ENCODE measurements at places on chromosomes 5 and 9.

GRCh38 chr9:27383524-27383923, 86.6 kb upstream of the EQTN start:
- DNase-seq = no peak

GRCh38 chr5:134139377-134139851, 24.9 kb downstream of the TCF7 start:
- DNase-seq = no peak

DNA sequence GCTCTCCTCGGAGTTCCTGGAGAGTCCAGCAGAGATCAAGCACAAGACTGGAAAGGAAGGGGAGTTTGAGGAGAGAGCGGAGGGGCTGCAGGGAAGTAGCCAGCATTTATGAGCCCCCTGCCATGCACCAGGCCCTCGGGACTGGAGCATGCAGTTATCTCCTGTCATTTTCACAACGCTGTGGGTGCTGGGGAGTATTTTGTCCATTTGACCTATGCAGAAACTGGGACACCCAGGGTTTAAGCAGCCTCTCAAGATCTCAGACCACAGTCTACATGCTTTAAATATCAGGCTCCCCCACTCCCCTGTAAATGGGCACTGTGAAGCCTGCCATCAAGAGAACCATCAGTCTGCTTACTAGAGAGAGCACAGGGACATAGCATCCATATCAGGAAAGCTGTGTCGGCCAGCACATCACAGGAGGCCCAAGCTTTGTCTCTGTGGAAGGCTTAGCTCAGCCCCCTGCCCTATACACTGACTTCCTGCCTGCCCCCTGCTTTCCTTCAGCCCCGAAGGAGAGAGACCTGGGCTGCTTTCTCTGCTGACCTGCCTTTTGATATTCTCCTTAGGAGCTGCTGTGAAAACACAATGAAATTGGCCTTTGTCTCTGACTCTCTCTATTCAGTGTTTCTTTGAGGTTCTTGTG, 7.3 kb downstream of the FOXI1 start:
- DNase-seq = no peak

DNA sequence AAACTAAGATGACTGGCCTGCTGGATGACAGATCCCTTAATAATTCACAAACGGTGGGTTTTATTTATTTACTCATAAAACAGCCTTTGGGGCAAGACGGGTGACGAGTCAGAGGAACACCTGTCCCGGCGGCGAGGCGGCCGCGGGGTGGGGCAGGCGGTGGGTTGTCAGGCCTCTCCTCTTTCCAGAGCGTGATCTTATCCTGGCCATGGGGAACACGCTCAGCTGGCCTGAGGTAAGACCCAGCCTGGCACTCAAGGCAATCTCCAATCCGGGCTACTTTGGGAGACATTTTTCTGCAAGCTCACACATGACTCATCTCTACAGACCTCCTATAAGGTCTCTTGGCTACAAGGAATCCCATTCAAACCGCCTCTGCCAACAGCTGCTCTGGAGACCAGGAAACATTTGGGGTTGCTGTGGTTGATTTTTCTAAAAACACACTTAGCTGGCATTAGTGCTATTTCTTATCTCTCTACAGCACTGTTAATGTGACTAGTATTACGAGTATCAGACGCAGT, 6.3 kb downstream of the RAPGEF1 start:
- DNase-seq = no peak

- DNase-seq = no peak
Measured at GRCh38 chr9:110016340-110016739, 191.6 kb downstream of the C9orf152 start.

- DNase-seq = no peak
Measured at GRCh38 chr5:14909369-14909768, 37.8 kb upstream of the ANKH start.

DNA sequence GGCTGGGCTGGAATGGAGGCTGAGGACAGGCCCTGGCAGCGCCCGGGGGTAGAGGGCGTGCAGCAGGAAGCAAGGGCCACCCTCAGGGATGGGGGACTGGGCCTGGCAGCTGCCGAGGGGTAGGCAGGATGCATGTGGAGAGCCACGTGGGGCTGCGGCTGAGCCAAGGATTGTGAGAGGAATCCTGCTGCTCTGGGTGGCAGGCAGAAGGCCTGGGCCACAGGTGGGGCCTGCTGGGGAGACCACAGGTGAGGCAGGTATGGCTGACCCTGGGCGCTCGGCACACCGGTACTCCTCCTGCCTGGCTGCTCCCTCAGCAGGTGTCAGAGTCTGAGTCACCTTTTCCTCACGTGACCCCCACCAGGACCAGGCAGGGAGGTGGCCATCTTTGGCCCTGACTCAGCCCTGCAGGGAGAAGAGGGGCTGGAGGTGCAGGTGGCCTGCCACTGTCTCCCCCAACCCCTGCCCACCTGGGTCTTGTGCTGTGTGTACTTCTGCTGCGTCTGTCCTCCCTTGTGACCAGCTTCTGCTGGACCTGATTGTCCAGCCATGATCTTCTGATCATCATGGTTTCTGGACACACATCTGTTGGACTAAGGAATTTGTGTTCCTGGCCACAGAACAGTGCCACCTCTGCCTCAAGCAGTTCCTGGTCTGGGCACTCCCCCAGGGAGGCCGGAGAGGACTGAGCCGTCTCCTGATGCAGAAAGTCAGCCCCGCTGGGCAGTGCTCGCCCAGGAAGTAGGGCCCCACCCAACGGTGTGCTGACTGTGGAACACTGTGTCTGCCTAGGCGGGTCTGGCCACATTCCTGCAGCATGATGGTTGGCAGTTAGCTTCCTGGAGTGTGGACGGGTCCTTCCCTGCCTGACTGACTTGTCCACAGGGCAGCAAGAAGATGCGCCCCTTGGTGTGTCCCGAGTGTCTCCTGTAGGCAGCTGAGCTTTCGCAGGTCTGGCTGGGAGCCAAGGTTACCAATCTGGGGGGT, 6.4 kb downstream of the ARRDC1 start:
- DNase-seq = no peak

DNA sequence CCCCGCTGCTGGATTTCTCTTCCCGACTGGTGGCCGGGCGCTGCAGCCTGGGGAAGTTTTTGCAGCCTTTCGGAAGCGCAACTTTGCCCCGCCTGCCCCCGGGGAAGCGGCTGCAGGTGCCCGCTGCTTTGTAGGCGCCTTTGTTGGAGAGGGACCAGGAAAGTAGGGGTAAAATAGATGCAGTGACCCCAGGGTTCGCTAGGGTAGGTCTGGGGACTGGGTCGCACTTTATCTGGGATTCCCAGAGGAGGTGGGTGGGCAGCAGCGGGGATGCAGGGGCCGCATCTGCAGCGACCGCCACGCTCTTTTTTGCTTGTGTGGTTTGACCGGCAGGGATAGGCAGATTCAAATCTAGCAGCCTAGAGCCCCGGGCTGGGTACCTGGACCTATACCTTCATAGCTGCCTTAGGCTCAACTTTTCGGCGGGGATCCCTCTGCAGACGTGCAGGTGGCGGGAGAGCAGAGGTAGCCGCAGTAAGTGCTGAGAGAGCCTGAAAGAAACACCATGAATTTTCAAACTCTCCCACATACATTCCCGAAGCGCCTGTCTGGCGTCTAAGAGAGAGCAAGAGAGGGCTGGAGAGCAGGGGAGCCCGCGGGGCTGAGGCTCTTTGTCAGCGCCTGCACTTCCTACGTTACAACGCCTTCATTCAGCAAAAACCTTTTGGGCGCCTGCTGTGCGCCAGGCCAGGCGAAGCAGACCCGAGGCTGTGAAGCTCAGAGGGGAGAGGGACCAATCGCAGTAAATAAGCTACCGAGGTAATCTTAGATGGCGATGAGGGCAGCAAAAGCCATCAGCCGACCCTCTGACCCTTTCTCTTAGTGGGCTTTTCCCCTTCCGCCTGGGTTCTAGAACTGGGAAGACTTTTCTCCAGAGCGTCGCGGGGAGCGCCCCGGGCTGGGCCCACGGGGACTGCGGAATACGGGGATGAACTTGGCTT, 642 bp downstream of the SV2C start:
- no peak for DNase-seq

DNA sequence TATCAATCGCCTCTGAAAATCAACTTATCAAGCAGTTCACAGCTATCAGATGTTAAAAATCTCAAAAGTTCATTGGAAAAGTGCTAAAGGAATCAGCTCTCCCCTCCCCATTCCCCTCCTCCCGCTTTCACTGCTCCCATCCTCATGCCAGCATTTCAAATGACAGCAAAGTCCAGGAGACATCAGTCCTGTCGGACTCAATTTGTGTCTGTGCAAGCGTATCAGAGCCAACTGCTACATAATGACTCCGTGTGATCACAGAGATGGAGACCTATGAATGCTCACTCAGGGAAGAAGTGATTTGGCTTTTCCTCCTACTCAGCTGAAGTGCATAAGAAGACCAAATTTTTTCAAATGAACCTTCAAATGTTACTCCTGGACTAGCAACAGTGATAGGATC, 937.2 kb upstream of the DMAC1 start:
- no peak for DNase-seq

GRCh38 chr5:72314571-72315172, 5.4 kb downstream of the MRPS27 start:
- DNase-seq = no peak

- no peak for DNase-seq
Measured at GRCh38 chr9:33161589-33162132, 5.5 kb downstream of the B4GALT1 start.

GRCh38 chr5:142495531-142495930, 170.7 kb upstream of the SPRY4 start:
- no peak for DNase-seq

DNA sequence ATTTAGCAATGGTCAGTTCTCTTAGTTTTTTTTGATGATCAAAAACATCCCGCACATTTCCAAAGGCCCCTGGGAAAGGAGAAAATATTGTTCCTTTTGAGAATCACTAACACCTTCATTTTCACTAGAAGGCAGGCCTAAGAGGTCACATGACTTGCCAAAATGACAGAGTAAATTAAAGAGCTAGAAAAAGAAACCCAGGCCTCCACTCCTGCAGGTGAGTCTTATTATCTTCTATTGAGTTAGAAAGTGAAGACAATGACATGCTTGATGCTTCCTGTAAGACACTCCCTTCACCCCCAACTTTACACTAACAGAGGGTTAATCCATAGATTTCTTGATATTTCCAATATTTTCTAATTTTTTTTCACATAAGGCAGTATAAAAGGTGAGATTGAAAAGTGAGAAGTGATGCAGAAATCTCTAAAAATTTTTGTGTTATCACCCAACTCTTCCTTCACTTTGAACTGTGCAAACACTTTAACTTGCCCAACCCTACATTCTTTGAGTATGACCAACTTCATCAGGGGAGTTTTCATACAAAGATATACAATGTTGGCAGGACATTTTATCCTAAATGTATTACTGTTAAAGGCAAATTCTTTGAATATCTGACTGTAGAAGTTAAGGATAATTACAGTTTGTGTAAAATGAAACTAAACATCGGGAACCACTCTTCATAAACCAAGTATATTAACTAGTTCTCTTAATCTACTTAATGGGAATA, 57.1 kb downstream of the SUB1 start:
- no peak for DNase-seq

GRCh38 chr5:79510638-79511037, 3.3 kb downstream of the HOMER1 start:
- no peak for DNase-seq

- DNase-seq = no peak
Measured at GRCh38 chr5:91443761-91444467, 60.8 kb upstream of the ARRDC3 start.

- no peak for DNase-seq
Measured at GRCh38 chr9:109739760-109740159, 40.2 kb upstream of the PALM2AKAP2 start.

GRCh38 chr9:127277099-127277498, 12.5 kb downstream of the GARNL3 start:
- DNase-seq = no peak

DNA sequence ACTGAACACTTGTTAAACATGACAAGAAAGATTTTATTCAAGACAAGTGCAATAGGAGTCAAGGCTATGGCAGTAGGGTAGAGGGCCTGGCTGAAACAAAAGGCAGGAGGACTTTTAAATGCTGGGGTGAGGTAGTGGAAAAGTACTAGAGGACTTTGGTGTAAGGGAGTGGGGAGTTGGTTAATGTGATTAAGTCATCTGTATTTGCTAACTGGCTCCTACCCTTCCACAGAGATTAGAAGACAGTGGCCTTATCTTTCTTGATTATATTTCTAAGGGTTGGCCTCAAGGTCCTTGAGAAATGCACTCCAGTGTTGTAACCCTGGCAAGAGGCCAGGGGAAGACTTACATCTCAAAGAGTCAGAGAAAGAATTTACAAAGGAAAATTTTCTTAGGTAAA, 160.2 kb upstream of the FTMT start:
- DNase-seq = no peak

- no peak for DNase-seq
Measured at GRCh38 chr9:26775391-26775790, 117.2 kb downstream of the CAAP1 start.

- DNase-seq = no peak
Measured at GRCh38 chr9:78397045-78397444, 100.1 kb downstream of the PSAT1 start.

- DNase-seq = no peak
Measured at GRCh38 chr9:133716564-133717112, 21.5 kb downstream of the SARDH start.

DNA sequence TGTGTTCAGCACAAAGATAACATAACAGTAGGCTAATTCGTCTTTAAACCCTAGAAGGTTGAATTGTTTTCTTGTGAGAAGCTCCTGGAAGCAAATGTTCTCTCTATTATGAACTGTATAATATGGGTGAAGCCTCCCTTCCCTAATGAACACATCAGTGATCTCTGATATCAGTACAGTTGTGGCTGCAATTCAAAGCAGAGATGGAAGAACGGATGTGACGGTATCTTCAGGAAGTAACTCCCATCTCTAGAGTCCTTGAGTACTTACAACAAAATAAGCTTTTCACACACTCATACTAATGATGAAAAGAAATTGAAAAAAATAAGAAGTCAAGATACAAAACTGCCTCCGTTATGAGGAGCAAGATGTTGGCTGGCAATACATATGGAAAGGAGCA, 4.5 kb downstream of the HCN1 start:
- no peak for DNase-seq

DNA sequence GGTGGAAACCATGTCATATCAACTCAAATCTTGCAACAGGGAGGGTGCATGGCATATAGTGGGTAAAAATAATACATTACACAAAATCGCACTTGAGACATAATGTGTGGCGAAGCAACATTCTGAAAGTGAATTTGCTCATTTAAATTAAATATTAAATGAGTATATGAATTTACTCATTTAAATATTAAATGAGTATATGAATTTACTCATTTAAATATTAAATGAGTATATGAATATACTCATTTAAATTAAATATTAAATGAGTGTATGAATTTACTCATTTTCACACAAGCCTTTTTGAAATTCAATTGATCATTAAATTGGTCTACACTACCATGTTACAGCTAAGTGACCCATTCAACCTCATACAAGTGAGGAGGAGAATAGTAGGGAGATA, 10.5 kb downstream of the MAST4 start:
- no peak for DNase-seq
